ENCODE measurements at places on chromosomes 6 and 20.

DNA sequence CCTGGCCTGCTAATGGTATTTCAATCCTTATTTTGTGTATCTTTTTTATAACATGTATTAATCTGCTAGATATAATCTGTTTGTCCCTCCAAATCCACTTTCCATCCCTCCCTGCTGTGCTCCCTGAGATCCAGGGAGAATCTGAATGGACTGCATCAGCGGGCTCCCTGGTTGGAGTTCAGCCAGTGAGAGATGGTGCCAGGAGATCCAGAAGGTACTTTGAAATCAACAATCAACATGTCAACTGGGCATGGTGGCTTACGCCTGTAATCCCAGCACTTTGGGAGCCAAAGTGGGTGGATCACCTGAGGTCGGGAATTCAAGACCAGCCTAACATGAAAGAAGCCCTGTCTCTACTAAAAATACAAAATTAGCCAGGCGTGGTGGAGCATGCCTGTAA is 4.4 kb downstream of the ATF6B start:
- no peak for DNase-seq

DNA sequence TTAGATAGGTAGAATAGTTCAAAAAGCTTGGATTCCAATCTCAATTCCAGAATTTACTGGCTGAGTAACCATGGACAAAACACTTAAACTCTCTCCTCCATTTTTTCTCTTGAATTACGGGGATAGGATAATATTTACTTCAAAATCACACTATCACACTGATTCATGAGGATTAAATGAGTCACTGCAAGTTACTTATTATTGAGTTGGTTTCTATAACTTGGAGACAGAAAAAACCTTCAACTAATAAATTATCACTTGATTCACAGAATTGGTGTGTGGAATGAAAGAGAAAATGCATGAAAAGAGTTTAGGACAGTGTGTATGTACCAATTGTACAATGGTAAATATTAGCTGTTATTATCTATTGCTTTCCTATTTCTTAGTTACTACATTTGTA is 585.2 kb downstream of the PHF3 start:
- DNase-seq, result no peak

GRCh38 chr6:12608874-12609273 is 107.7 kb upstream of the PHACTR1 start:
- DNase-seq, result no peak

- no peak for DNase-seq
Observed at GRCh38 chr20:48259456-48259855, 474.2 kb upstream of the SULF2 start.

DNA sequence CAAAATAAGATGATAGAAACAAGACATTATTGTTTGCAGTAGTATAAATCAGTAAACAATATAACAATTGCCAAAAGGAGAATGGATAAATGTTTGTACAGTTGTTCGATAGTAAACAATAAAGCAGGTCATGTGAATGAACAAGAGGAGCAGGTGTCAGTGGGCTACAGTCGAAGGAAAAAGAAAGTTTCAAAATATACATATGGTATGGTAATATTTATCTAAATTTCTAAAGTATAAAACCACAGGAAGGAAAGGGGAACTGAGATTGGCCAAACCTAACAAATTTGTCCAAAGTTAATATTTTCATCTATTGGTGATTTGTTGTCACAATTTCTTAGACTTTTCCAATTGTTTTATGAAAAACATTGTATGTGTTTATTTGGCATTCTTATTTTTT is 110.9 kb downstream of the SH3BGRL2 start:
- DNase-seq, result no peak

GRCh38 chr6:40755749-40756452 is 168.7 kb upstream of the LRFN2 start:
- peak; percentile 9 for DNase-seq

DNA sequence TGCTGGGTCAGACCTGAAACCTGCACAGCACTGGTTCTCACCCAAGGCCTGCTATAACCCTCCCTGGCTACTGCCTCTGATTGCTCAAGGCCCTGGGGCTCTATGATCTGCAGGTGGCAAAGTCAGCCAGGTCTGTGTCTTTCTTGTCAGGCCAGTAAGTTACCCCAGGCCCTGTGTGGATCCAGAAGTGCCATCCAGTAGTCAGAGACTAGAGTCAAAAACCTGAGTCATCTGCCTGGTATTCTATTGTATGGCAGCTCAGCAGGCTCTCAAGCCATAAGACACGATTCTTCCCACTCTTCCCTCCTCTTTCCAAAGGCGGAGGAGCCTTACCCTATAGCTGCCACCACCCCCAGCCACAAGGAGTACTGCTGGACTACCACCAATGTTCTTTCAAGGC is 593.0 kb downstream of the FRK start:
- DNase-seq, result no peak

DNA sequence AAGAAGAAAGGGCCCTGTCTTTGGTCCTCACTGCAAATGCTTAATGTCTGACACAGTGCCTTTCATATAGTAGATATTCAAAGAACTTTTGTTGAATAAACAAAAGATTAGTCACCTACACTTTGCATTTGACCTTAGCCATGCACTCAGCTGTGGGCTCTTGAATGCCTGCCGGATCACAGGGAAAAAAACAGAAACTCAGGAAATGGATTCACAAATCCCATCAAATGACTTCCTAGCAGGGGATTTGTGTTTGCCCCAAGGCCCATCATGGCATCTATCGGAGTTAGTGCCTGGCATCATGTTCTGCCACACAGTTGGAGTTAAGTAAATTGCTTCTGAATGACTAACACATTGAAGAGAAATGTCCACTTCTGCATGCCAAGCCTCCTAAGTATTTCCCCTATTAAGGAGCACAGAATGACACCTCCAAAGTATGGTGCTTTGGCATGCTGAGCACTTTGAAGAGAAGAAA is 72.3 kb upstream of the DST start:
- DNase-seq, result peak; percentile 51

DNA sequence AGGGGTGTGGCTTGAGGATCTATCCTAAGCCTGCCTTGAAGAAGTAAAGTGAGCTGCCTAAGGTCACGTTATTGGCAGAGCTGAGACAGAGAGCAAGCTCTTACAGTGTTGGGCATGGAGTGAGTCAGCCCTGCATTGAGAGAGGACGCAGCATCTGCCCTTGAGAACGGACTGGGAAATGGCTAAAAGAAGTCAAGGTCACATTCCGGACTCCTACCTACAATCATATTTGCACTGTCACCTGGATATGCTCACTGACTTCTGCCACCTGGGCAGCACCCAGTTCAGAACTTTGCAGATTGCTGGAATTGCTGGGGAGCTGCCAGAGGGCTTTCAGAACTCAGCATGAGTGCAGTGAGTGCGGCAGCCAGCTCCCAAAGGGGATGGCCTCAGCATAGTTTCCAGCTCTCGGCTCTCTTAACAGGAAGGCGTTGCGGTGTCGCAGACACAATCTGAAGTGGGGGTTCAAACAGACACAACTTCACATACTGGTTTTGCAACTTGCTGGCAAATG is 199.3 kb upstream of the SGK1 start:
- DNase-seq, result no peak

DNA sequence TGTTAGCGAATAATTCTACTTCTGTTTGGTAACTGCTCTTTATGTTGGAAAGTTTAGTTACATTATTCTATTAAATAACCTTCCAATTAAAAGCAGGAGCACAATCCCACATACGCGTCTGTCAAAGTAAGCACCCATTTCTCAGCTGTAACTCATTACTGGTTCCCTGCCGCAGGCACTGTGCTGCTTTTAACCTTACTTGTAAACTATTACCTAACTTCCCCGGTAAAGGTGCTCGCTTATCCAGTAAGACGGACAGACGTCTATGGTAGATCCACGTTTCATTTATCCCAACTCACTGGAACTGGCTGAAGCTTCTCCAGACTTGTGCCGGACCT is 529 bp upstream of the ENPP4 start:
- no peak for DNase-seq

- DNase-seq, result peak; percentile 40
Observed at GRCh38 chr6:23145781-23146180, 576.4 kb downstream of the HDGFL1 start.

DNA sequence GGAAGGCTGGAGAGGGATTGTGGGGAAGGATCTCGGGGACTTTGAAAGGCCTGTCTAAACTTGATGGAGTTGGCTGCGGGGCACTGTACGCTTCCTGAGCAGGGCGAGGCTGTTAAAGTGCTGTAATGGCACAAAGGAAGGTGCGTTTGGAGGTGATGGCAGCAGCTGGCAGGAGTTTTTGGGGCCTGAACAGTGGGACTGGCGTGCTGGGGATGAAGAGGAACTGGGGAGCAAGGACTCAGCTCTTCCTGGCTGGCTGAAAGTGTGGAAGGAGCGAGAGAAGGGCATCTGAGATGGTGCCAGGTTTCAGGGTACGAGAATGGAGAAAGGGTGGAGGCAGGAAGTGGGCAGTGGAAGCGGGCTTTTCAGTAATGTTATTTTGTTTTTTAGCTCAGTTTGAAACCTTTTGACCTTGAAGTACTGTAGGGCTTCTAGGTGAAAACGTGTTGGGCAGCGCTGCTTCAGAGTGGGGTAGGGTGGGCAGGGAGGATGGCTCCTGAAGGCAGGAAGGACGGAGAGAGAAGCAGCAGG is 8.0 kb downstream of the TMEM181 start:
- DNase-seq, result no peak

DNA sequence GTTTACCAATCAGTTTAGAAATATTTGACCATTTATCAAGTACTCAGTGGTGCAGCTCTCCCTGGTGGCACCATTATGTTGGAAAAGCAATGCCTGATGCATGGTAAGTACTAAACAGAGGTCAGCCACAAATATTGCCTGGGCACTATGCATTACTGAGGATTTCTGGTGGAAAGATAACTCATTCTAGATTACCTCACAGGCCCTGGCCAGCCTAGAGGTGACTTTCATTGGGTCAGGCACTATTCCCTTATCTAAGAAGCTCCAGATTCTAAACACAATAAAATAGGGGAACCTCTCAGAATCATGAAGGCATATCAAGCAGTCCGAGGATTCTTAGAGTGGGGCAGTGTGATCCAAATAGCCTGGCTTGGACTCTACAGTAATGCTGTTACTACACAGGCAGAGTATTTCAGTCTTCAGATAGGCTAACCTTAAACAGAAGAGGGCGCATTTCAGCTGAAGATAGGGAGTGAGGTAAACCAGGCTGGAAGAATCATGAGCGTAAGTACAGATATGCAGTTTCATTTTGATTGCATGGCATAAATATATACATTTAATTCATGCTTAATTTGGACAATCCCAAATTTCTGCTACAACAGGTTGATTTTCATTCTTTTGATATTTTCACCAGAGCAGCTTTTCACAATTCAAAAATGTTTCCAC is 12.1 kb downstream of the LGSN start:
- DNase-seq, result peak; percentile 9

- DNase-seq, result no peak
Observed at GRCh38 chr20:20083807-20084206, 31.5 kb downstream of the CFAP61 start.

DNA sequence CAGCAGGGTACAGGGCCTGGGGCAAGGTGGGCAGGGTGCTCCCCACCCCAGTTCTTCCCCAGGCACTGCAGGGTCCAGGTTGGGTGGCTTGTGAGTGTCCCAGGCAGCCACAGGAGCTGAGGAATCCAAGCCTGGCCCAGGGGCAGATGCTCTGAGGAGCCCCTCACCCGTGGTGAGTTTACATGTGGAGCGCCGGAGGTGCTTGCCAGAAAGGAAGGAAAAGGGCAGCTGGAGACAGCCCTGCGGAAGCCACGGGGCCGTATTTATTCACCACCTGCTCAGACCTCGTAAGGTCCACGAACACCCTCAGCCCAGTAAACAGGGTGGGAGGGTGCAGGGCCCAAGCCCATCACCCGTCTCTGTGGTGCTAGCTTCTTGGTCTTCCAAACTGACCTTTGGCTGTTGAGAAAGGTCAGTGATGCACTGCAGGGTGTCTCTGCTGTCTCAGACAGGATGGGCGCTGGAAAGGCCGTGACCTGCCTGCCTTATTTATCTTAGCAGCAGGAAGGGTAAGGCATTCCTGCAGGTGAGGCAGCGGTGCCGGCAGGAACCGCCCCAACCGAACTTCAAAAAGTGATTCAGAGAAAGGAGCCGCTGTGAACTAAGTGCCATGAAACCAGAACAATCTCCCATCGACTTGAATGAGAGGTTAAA is 4.0 kb upstream of the FRMD1 start:
- no peak for DNase-seq

GRCh38 chr6:33837971-33838665 is 34.3 kb upstream of the MLN start:
- DNase-seq, result no peak

- no peak for DNase-seq
Observed at GRCh38 chr6:19834858-19835257, 2.3 kb upstream of the ID4 start.

GRCh38 chr20:36875702-36876472 is at the start of gene TLDC2:
TSS of gene TLDC2 (plus strand) at chr20:36876138. CDS start at chr20:36876175, 37 bp downstream.
- DNase-seq, result no peak

- DNase-seq, result no peak
Observed at GRCh38 chr20:39910536-39910935, 778.5 kb downstream of the MAFB start.

- DNase-seq, result no peak
Observed at GRCh38 chr6:167077241-167077932, 45.5 kb upstream of the CCR6 start.

DNA sequence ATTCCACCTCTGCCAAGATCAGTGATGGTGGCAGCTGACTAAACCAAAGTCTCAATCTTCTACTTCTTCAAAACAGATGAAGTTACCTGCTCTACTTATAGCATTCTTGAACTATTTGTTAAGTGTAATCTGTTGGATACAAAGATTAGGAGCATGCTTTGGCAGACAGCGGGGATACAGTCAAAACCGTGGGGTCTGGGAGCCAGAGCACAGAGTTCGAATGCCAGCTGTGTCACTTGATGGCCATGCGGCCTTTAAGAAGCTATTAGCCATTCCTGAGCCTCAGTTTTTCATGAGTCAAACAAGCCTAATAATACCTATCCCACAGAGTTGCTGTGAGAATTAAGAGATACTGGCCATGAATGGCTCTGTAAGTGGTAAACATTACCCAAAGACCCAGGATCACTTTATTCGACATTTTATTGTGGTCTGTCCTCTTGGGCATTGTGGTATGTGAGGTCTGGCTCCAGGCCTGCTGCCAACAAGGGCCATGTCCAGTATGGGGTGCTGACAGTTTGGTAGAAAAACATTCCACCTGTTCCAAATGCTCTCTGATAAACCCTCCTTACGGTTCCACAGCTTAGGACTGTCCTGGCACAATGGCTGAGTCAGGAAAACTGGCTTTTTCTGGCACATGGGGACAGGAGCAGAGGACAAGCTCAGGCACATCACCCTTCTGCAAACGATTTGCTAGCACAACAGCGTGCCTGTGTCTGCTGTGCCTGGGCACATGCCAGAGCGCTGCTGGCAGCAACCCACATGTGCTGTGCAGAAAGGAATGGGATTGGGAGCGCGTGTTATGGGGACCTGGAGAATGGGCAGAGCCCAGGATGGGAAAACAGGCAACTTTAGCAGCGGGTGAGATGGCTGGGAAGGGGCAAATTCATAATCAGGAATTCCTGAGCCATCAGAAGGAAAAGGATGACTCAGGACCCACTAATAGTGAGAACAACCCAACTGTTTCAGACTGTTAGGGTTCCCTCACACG is 15.7 kb upstream of the FAM83C start:
- DNase-seq, result peak; percentile 92

DNA sequence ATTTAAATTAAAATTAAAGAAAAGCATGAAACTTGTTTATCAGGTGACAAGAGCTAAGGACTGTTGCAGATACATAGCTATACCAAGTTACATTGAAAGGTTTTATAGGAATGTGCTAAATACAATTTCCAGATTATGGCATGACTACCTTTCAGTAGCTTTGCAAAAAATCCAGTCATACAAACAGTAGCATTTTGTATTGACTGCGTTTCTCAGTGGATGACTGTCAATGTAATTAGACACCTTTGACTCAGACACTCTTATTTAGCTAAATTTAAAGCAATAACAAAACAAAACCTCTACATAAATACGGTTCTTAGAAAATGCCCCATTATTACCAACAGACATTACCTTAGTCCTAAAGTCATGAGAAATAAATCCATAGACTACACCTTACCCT is 275.8 kb upstream of the RUNX2 start:
- no peak for DNase-seq
